ENCODE measurements at places on chromosomes 4 and X.

- peak; percentile 36 for DNase-seq
These were observed 39.2 kb downstream of the COPS4 start for GRCh38 chr4:83074086-83074704.

- DNase-seq: no peak
These were observed 56.2 kb downstream of the VCX3B start for GRCh38 chrX:8520791-8521190.

DNA sequence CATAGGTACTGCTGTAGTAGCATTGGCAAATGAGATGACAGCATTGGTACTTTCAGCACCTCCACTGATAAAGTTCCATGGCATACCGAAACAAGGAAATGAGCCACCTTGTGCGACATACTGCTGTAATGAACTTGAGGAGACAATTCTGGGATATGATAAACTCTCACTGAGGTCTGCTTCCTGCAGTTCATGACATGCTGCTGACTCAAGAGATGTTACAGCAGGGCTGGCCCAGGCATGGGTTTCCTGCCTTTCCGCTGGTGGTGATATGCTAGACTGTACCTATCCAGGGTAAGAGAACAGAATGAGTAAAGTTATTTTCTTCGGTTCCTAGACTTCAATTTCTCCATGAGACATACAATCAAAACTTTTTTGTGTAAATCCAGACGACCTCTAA, 17.1 kb downstream of the BEND2 start:
- DNase-seq: no peak

GRCh38 chr4:15242021-15242420, 185.8 kb upstream of the C1QTNF7 start:
- DNase-seq: no peak

- DNase-seq: no peak
These were observed 122.5 kb downstream of the PTTG2 start for GRCh38 chr4:38082424-38083385.

DNA sequence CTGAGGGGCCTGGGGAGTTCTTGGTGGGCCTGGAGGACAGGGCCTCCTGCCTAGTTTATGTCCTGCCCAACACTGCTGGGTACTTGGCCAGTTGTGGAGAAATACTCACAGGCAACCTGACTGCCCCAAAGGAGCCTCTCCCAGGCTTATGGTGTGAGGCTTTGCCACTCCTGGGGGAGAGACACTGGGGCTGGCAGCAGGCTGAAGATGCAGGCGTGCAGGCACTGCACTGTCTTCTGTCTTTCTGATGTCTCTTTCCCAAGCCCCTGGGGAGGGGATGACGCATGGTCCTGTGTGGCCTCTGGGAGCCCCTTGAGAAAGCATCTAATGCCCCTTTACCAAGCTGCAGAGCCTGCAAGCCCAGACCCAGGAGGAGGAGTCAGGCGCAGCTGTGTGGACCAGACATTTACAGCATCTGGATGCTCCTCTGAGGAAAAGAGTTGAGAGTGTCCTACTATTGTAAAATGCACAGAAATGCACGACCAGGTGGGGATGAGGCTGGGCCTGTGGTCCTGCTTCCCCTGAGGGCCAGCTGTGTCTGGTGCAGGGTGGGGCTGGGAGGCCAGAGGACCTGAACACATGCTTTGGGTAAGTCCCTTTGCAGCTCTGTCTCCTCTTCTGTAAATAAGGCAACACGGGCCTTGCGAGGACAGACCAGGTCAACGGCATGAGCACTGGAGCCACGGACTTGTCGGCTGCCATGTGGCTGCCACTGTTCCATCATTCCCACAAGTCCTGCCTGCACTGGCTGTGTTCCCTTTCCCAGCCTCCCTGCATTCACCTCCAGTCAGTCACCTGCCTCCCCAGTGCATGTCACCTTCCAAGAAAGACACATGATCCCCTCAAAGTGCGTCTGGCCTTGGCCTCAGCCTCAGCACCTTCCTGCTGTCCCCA, 8.4 kb downstream of the TMEM271 start:
- DNase-seq: no peak

DNA sequence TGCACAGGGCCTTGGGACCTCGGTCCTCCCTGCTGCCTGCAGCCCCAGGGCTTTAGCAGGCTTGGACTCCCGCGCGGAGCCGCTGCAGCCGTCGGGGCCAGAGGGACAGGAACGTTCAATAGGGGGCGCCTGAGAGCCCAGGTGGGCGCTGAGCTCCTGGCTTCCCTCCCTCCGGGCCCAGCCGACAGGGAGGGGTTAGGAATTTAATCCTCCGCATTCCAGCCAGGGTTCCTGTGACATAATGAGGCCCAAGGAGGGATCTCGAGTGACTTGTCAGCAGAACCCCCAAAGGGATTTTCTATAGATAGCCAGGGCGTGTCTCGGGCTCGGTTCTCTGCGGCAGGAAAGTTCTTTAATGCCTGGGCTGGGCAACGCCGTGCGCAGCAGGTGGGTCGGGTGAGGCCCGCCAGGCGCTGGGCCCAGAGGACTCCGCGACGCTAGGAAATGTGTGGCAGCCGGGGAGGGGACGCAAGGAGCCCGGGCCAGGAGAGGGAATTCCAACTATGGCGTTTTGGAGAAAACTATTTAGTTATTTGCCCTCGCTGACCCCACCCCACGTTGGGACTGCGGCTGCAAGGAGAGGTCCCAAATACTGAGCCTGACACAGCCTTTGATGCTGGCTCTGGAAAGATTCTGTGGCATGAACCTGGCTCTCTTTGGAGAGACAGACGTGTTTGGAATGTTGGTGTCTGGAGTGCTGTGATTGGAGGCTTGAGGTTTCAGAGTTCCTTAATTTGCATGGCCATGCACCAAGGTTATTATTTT, 285.2 kb upstream of the GATB start:
- no peak for DNase-seq

GRCh38 chr4:77209936-77210335, 52.9 kb downstream of the CCNG2 start:
- DNase-seq: no peak

GRCh38 chr4:24999392-25000089, 31.2 kb downstream of the LGI2 start:
- DNase-seq: no peak

DNA sequence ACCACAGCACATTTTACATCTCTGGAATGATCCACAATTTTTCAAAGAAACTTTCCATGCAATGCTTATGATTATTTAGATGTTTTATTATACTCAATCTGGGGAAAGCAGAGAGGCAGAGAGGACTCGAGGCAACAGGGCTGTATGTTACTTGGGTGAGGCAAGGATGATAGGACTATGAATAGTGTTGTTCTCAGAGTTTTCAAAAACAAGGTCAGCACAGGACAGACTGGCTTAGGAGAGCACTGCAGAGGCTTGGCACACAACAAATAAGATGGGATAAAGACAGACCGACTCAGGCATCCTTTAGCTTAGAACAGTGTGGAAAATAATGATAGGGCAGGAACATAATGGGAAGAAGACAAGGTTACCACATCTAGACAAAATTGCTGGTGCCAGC, 65.4 kb downstream of the TMEM150C start:
- no peak for DNase-seq

DNA sequence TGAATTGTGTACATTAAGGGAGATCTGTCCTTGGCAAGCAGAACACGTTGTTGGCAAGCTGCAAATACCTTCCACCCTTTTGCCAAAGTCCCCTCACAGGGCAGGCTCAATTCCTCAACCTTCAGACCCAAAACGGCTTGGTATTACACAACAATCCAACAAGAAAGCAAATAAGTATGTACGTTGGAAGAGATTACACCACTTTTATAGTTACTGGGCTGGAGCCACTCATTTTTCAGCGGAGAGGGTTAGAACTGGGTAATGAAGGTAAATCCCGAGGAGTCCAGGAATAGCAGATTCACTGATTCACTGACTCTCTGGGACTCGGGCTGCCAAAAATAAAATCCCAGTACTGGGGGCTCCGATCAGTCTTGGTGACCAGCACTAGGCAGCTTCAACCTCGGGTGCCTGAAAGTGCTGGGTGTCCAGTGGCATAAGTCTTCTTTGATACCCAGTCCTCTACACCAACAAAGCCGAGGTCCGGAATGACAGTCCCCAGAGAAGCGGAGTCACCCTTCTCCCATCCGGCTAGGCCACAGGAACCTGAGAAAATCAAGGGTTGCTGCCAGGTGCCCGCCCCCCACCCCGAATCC, 587 bp downstream of the TIMM8A start:
- DNase-seq: no peak

DNA sequence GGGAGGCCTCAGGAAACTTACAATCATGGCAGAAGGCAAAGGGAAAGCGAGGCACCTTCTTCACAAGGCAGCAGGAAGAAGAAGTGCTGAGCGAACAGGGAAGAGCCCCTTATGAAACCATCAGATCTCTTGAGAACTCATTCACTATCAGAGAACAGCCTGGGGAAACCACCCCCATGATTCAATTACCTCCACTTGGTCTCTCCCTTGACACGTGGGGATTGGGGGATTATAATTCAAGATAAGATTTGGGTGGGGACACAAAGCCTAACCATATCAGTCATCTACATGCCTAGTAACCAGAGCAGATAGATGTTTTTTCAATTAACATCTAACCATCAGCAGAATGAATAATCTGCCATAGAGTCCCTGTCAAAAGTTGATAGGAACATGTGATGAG, 30.4 kb downstream of the FAM13A start:
- DNase-seq: no peak

GRCh38 chr4:8000721-8001491, 61.2 kb upstream of the AFAP1 start:
- DNase-seq: no peak

- no peak for DNase-seq
These were observed 9.1 kb upstream of the HSPA4L start for GRCh38 chr4:127772769-127773671.

GRCh38 chr4:87913896-87914295, 61.6 kb upstream of the SPP1 start:
- no peak for DNase-seq

GRCh38 chr4:119977076-119977940, 89.3 kb downstream of the MAD2L1 start:
- no peak for DNase-seq

DNA sequence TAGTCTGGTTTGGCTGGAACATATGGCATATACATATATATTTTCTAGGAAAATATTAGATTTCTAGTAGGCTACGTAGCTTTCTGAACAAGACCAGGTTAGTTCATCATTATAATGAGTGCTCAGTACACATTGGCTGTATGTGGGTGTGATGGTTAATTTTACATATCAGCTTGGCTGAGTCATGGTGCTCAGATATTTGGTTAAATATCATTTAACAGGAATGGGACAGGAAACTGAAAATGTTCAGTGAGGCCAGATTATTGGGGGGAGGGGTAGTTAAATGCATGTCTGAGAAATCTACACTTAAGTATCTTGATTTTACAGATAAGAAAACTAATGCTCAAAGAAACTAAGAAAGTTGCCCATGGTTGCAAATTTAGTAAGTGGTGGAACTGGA, 160.1 kb downstream of the RBMX2 start:
- no peak for DNase-seq

GRCh38 chr4:97646997-97647396, 496.3 kb downstream of the STPG2 start:
- no peak for DNase-seq

Data from CMK (cell line).